Skeletal muscle tissue (tissue), 5 donors: ENCODE measurements at places on chromosomes 1 and 21. TPM values are rescaled to one million over a fixed set of nuclear protein-coding genes. Genes with fewer than 3 reads are reported as not detected.

The ANKRD65 gene
- total RNA-seq = 5.7 TPM

The STXBP3 gene
- total RNA-seq = 28.2 TPM

The NRIP1 gene
- total RNA-seq = 58.5 TPM

The FAM72A gene
- total RNA-seq = 1.0 TPM

The CBS gene
- total RNA-seq = 7.3 TPM

The FOXO6 gene
- 2.6 TPM for total RNA-seq

The CASZ1 gene
- total RNA-seq = 26.1 TPM

The AGO4 gene
- total RNA-seq = 17.7 TPM

The KDF1 gene
- not detected for total RNA-seq

The COL6A2 gene
- 459 TPM for total RNA-seq

The EIF2D gene
- 25.6 TPM for total RNA-seq
